ENCODE measurements at places on chromosomes 16 and 17.

GRCh38 chr17:66836063-66837005, 1.4 kb downstream of the CACNG5 start:
- DNase-seq, result no peak

DNA sequence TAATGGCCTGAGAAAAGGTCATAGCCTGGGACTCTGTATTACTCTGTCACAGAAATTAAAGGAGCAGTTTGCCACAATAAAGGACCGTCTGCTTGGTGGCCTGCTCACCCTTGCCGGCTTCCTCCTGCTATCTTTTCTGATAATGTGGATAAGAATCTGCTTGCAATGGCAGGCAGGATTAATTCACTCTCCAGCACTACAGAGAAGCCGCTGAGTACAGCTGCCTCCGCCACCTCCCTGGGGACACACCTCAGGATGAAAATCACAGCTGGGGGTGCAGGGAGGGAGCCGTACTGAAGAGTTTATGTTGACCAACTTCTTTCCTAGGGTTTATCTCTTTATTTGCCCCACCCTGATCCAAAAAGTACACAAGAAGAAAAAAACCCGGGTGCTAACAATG, 245.9 kb upstream of the RPL38 start:
- no peak for DNase-seq

DNA sequence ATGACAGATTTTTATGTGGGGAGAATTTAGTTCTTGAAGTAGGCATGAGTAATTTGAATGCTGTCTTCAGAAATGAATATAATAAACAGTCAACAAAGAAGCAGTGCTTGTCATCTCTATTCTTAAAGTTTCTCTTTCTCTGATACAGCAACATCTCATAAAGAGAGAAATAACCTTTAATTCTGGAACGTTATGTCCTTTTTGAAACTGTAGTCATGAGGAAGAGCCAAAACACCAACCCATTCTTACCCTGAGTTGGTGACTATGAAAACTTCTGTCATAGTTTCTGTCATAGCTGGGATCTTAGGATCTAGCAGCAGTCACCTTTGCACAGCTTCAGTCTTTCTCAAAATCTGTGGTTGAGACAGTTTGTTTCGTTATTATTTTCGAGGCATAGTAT, 15.3 kb upstream of the RASL10B start:
- DNase-seq, result no peak

DNA sequence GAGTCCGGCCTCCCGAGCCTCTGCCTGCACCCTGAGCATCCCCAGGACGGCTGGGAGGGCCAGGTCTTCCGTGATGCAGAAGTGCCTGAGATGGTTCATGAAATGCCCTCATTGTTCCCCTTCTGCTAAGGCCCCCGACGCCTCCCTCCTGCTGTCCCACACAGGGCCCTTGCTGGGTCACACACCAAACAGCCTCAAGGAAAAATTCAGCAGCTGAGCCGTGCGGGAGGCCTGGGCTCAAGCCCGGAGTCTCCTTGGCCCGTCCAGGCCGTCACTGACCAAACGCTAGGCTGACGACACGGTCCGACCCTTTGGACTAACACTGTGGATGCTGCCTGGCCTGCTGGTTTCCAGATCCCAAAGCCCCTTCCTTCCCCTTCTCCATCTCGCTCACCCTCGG, 90.2 kb downstream of the RTN4RL1 start:
- DNase-seq, result no peak

DNA sequence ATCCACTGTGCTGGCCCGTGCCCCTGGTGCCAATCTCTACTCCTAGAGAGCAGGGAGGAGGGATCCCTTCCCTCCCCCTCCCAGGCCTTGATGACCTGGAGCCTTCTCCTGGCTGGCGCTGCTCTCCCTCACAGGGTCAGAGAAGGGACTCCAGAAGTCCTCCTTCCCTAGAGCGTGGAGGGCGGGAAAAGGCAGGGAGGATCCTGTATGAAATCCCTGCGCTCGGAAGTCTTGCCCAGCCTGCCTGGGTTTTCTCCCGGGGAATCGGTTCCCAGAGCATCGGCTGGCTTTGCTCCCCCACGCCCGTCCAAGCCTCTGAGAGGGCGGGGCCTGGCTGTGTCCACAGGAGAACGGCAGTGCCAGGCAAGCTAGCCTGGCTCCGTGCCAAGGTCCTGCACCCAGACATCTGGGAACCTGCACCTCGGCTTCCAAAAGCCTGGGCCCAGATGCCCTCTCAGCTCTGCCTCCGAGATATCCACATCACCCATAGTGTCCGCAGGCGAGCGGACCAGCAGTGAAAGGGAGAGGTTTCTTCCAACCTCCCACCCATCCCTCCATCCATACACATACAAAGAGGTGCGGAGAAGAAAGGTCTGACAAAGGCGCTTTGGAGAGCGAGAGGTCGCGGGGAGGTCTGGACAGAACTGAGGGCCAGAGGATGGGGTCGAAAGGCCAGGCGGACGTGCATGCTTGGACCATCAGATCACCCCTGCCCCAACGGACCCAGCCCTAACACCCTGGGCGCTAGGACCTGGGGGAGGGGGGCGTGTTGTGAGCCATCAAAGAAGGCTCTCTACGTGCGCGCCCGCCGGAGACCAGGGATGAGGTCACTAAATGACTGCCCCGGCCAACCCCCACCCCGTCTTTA, 1.1 kb downstream of the MPP2 start:
- DNase-seq, result no peak

DNA sequence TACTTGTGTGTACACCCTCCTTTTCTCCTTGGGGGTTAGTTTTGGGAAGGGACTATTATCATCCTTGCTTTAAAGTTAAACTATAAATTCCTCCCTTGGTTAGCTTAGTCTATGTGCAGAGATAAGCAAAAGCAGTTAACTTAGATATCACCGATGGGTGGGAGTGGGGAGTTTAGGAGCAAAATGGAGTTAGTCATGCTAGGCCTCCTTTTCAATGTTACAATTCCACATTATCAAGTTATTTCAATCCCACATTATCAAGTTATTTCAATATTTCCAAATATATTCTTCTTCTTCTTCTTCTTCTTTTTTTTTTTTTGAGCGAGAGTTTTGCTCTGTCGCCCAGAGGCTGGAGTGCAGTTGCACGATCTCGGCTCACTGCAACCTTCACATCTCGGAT, 1.7 kb upstream of the BCAS3 start:
- DNase-seq, result no peak

- DNase-seq, result no peak
These were observed 26.9 kb upstream of the LGALS9 start for GRCh38 chr17:27603880-27604794.

DNA sequence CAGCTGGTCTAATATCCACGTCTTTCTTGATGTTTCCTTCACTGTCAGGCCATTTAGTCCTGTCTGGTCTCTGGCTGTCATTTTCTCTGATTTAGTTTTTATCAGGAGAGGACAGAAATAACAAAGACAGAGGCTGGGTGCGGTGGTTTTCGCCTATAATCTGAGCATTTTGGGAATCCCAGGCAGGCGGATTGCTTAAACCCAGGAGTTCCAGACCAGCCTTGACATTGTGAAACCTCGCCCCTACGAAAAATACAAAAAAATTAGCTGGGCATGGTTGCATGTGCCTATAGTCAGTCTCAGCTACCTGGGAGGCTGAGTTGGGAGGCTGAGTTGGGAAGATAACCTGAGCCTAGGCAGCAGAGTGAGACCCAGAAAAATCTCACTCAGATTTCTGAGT, 7.1 kb downstream of the SRCAP start:
- no peak for DNase-seq

DNA sequence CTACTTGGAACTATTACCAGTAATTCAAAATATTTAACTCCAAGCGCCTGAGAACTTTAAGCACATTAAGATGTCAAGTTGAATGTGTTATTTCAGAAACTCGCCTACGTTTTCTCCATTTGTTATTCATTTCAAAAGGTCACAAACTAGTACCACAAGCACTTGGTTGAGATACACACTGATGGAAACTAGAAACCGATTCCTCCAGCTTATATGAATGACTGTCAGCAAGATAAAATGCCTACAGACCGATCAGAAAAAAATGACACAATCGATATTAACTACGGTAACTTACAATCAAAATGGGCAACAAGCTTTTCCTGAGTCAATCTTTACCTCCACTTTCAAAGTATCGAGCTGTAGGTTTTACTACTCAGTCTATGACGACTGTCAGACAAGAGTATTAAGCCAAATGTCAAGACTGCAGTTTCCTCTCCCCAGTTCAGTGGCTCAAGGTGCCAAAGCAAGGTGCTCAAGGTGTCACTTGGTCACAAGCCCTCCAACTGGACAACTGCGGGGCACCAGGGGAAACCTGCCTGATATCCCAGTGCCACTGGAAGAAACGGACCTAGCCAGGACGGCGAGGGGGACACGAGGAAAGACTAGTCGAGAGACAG, 678 bp downstream of the SRP68 start:
- DNase-seq, result no peak

DNA sequence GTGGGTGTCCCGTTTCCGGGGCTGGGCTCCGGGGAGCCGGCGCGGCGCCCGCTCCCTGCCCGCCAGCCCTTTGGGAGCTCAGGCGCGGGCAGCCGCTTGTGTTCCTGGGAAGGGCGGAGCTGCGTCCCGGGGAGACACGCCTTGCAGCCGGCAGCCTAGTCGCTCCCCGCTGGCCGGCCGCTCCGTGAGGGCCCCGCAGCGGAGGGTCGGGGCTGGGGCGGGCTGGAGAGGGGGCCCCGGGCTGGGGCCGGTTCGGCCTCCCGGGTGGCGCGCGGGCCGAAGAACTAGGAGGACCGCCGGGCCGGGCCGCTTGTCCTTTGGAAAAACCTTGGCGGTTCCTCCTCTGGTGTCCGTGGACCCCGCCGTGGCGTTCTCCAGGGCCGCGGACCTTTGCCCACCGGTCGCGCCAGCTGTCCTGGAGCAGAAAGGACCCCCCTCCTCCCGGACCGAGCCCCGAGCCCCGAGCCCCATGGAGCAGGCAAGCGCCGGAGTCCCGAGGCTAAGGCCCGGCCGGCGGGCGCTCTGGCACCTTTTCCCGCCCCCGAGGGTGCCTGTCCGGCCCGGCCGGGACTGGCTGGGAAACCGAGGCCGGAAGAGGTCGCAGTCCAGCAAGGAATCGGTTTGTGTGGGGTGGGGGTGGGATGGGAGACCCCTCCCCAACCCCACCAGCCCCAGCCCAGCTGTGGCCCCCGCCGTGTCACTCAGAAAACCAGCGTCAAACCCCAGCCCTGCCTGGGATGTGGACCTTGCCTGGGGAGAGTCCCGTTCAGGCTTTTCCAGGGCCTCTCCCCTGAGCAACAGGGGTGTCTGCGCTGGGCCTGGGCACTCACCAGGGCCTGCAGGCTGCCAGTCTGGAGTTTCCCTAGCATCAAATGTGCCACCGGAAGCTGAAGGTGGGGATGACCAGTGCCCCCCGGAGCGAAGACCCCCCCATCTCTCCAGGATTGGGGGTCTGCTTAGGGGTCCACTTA, 6.8 kb upstream of the TBC1D3B start:
- DNase-seq, result no peak

- no peak for DNase-seq
These were observed 26.0 kb downstream of the TADA2A start for GRCh38 chr17:37432671-37433070.

Measured in activated T-helper 1 cell treated with anti-CD3 and anti-CD28 coated beads, Interleukin-2, amount 50 U/mL, for 16 hours (primary cell).